ENCODE measurements at places on chromosomes 6 and 20.

DNA sequence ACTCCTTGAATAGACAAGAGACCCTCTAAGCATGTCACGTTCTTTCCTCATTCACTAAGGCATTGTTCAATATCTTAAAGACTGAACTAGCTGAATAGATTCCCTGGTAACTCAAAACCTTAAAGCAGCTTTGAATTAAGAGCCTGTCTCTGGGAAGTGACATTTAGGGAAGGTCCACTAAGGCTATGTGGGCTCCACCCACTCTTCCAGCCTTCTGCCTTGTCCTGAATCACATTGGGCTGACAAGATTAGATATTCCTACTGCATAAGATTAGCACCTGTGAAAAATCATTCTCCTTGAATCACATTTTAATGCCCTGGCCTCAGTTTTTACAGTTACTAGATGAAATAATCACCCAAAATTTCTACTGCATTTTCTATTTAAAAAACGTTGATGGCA lies 36.3 kb downstream of the CLIC5 start:
- DNase-seq, result no peak

DNA sequence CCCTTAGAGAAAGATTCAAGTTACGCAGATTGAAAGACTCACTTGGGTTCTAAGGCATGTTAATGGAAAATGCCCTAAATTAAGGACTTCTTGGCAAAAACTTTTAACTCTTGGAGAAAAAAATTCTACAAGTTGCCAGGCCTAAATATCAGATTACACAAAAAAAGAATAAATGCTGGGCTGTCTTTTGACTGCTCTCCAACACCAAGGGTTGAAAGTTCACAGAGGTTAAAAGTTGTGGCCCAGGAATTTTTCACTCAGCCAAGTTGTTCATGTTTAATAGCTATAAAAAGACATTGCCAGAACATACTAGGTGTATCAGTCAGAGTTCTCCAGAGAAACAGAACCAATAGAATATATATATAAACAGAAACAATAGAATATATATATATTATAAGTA lies 268.4 kb upstream of the PRND start:
- DNase-seq, result no peak

DNA sequence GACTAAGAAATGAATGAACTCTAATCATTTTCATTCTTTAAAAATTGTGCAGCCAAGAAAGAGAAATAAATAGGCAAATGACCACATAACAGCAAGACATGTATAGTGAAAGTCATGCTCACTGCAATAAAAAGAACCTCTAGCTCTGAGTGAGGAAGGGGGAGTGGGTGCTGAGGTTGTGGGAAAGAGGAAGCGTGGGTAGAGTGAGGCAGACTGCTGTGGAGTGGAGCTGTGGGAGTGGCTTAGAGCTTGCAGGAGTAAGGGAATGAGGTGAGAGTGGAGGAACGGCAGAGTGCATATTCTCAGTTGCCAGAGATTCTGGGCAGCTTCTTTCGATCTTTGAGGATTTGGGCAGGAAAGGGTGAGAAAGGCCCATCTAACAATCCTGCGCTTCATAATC lies 10.4 kb downstream of the DEFB129 start:
- no peak for DNase-seq

- no peak for DNase-seq
Measured at GRCh38 chr6:158626360-158627167, 18.0 kb downstream of the DYNLT1 start.

DNA sequence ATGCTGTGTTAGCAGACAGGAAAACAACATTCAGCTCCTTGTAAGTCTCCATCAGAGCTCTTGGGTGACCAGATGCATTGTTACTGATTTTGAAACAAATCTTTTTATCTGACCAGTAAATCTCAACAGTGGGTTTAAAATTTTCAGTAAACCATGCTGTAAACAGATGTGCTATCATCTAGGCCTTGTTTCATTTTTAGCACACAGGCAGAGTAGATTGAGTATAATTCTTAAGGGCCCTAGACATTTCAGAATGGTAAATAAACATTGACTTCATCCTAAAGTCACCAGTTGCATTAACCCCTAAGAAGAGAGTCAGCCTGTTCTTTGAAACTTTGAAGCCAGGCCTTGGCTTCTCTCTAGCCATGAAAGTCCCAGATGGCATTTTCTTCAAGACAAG lies 237.2 kb upstream of the BMP2 start:
- no peak for DNase-seq

GRCh38 chr6:1619673-1620503 lies 10.2 kb downstream of the FOXC1 start:
- peak; percentile 69 for DNase-seq

GRCh38 chr6:7431674-7432390 lies 42.2 kb downstream of the RIOK1 start:
- no peak for DNase-seq

DNA sequence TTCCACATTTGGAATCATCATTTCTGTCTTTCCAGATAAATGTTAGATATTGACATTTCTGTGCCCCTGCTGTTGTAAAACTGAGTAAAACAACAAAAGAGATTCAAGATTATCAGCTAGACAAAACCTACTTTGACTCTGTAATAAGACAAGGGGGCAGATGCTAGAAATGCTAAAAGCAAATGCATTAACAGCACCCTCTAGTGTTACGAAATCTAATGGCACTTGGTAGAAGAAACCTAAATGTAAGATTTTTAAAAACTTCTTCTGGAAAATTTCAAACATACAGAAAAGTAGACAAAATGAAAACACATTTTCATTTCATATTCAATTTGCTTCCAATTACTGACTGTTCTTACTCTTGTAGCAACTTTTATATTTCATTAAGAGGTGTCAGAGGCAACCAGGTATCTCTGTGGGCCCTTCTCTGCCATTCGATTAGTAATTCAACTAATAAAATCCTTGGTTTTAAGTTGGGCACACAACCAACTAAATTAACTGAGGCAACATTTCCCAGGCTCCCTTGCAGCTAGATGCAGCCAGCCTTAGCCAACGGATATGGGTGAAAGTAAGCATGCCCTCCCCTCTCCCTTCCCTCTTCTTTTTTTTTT lies 45.0 kb downstream of the SLC23A2 start:
- DNase-seq, result peak; percentile 41

DNA sequence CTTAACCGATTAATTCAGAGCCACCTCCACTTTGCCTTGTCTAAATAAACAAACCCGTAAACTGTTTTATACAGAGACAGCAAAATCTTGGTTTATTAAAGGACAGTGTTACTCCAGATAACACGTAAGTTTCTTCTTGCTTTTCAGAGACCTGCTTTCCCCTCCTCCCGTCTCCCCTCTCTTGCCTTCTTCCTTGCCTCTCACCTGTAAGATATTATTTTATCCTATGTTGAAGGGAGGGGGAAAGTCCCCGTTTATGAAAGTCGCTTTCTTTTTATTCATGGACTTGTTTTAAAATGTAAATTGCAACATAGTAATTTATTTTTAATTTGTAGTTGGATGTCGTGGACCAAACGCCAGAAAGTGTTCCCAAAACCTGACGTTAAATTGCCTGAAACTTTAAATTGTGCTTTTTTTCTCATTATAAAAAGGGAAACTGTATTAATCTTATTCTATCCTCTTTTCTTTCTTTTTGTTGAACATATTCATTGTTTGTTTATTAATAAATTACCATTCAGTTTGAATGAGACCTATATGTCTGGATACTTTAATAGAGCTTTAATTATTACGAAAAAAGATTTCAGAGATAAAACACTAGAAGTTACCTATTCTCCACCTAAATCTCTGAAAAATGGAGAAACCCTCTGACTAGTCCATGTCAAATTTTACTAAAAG lies 2.7 kb downstream of the FOXC1 start:
- no peak for DNase-seq

DNA sequence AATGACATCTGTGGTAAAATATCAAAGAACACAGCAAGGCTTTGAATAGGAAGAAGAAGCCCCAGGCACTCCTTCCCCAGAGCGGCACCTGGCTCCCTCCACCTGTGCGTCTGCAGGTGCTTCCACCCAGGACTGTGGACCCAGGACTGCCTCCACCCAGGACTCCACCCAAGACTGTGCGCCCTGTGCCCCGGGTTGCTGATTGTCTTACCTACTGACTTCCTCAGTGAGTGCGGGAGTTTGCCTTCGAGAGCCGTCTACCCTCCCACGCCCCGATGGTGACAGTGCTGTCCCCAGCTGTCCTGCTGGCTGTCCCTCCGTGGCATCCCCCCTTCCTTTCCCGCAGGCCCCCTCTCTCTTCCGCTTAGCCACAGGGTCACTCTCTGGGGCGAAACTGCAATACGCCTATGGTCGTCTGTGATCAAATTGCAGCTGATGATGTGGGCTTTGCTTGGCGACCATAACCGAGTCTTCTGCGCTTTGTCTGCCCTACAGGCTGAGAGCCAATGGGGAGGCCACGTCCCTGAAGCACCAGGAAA lies 52.1 kb downstream of the IRF4 start:
- DNase-seq, result no peak

- DNase-seq, result no peak
Measured at GRCh38 chr6:89667872-89668556, 29.5 kb upstream of the LYRM2 start.

DNA sequence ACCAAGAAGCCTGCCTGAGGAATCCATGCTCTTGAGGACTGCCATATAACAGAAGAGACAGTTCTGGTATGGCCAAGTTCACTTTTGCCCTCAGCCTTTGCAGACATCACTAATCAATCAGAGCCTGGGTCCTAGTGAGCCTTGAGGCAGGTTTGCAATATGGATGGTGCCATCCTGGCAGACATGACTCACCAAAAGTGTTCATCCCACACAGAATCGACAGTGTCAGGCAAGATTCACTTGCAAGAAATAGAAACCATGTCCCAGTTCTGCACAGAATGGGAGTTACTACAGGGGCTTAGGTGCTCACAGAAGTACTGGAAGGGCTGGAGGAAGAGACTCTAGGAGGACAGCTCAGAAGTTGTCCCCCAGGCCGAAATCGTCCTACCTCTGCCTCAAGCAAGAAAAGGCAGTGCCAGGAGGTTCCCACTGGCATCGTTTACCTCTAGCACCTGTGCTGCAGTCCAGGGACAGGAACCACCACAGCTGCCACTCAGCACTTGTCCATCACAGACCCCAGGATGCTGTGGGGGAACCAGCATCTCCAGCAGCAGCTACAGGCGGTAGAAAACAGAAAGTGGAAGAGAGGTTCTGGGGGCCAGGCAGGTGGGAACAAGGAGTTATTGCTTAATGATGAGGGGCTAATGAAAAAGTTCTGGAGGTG lies 42.6 kb upstream of the PHACTR3 start:
- no peak for DNase-seq
